ENCODE measurements at places on chromosomes 5 and 9.

DNA sequence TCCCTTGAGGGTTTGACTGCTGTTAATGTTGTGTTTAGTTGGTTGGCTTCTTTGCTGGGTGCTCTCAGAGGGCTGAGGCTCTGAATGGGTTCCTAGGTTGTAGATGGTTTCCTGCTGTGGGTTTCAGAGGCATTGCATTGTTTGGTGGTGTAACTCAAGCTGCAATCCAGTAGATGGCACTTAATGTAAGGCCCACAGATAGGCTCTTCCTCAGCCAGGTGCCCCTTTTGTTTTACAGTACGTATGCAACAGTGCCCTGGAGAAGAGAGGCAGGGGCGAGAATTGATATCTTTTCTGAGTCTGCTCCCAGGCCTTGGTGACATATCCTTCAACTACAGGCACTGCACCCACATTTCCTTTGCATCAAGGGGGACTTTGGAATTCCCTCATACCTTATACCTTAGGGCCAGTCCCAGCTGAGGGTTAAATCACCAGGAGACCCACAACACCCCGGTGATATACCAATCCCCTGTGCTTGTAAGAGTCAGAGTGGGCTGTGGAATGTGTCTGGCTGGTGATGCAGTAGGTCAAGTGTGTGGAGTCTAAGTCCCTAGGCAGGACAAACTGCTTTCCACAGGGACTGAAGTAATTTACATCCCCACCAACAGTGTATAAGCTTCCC, 7.0 kb upstream of the UGT3A2 start:
- peak; percentile 20 for DNase-seq

GRCh38 chr5:154288145-154288544, 97.6 kb downstream of the GALNT10 start:
- peak; percentile 57 for DNase-seq

DNA sequence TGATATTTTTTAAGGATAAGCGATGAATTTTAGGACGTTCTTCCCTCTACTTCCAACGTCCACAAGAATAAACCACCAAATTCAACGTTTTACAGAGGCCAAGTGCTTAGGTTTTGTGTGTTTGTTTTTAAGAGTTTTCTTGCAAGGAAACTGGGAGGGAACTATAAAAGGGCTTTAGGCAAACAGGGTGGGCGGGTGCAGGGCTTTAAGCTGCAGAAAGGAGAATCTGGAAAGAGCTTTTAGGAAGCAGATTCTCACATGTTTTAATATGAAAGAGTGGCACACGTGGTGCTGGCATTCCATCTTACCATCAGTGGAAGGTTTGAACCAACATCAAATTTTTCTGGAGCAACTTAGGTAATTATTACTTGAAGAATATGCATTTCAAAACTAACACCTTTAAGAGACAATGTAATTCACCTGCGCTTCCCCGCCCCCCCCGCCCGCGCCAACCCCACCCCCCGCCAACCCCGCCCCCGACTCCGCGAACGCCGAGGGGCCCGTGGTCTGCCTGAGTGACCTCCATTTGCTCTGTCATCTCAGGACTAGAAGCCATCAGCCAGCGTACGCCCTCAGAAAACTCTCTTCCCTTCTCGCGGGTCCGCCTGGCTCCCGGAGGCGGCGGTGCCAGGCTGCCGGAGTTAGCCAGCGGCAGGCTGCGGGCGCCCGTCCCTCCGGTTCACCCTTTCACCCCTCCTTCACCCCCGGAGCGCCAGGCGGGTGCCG, 911 bp upstream of the PIK3R1 start:
- DNase-seq: peak; percentile 22

DNA sequence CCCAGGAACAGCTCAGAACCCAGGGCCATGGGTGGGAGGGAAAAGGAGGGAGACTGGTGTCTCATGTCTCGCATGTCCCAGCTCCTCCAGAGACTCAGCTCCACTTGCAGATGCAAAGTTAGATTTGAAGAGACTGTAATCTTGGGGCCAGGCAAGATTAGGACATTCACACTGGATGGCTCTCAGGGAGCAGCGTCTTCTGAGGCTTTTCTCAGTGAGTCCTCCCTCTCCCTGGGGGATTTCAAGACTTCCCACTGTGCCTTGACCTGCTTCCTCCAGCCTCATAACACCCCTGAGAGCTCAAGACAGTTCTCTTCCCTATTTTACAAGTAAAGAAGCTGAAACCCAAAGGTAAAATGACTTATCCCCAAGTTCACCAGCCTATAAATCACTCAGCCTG, 10.5 kb upstream of the TCOF1 start:
- DNase-seq: no peak

GRCh38 chr9:36193023-36193422, 2.3 kb downstream of the CLTA start:
- DNase-seq: no peak

DNA sequence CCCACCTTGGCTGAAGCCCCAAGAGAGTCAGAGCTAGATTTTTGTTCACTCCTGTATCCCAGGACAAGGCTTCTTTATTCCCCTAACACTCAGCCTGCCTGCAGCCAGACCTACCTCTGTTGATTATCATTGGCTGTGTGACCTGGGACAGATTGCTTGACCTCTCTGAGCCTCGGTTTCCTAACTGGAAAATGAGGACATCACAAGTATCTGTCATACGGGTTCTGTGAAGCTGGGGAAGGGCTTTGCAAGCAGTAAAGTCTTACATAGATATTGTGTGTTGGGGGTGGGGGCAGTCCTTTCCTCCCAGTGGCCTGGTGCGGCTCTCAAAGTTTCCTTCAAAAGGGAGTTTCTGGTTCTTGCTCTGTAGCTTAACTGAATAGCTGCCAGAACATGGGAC, 2.5 kb upstream of the NEK6 start:
- DNase-seq: no peak

GRCh38 chr5:141430332-141431113, at the start of gene PCDHGA12:
Gene PCDHGA12, plus strand, starts transcription at chr5:141430507. Its CDS starts 253 bp downstream, at chr5:141430760.
- peak; percentile 87 for DNase-seq

DNA sequence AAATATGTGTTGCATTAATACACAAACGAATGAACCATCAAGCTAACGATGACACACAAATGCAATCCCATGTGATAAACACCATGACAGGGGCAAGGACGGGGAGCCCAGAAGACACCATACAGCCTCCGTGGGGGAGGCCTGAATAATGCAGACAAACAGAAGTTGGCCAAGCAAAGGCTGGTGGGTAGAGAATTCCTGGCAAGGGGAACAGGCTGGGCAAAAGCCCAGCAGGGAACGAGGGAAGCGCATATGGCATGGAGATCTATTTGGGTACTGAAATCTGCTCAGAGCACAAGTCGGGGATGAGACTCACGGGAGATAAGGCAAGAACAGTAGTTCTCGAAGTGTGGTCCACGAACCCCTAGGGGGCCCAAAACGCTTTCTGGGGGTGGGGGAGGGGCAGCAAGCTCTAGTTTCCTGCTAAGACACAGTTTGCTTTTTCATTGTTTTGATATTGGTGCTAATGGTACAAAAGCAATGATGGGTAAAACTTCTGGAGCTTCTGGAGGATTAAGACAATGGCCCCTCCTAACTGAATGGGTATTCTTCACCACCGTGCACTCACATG, 42.9 kb upstream of the FBXW11 start:
- no peak for DNase-seq

DNA sequence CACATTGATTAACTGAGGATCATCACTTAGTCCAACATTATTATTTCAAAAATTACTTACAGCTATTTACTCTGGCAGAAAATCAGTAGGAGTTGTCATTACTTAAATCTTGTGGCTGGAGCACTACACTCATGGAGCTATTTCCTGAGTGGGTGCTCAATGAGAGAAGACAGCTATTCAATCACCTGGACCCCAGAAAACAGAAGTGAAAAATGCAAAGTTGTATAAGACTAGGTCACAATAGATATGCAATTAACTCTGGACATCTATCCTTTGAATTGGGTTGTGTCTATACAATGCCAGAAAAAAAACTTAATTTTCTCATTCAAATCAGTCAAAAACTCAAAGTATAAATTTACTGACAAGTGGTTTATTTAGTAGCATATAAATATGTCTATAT, 340.9 kb downstream of the EFNA5 start:
- no peak for DNase-seq

DNA sequence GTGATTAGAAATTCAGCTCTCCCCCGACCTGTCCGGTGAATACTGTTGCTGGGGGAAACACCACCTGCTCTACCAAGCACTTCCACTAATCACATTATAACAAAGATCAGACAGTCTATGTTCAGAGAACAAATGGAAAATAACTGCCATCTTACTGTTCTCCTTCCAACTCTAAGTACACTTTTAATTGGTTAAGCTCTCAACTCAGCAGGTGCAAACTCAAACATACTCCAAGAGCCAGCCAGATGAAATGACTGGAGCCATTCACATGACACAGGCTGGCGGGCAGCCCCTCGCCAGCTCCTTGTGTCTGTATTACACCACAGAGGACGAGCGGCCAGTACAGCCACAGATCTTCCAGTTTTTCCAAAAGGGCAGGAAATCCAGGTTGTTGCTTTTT, 16.1 kb downstream of the LIFR start:
- DNase-seq: no peak

DNA sequence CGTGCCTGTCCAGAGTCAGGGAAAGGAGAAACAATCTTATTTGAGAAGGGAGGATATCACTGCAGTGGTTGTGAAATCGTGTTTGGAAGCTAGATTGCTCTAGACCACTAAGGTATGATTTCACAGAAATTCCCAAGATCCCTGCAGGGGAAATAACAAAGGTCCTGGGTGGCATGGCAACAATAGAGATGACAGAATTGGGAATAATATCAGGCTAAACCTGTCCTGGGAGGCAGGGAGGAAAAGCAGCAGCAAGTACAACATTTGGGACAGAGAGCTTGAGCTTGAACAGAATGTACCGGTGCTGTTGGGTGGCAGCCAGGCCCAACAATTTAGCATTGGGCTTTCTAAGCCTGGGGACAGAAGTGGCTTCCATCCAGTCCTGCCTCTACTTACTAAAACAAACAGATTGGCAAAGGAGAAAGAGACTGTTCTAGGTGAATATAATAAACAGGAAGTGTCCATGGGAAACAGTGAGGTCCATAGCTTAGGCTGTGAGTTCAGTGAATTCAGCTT, 17.0 kb upstream of the ARHGAP26 start:
- DNase-seq: peak; percentile 55

DNA sequence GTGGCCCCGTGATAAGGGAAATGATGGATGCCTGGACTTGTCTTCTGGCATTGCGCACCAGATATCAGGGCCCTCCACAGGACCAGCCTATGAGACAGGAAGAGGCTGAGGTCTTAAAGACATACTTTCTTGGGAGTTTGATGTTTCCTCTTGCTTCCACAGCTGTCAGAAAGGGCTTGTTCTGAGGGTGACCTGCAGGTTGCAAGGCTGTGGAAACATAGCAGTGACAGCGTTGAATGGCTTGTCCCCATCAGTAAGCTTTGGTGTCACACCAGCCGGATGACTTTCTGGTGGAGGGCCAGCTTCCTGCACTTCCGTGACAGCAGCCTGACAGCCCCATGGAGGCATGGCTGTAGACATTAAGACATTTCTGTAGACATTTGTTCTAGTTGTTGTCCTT, 143.2 kb downstream of the C9orf152 start:
- no peak for DNase-seq

Measured in dermis blood vessel endothelial cell (primary cell).